ENCODE measurements at places on chromosomes 4 and X. TPM values are rescaled to one million over a fixed set of nuclear protein-coding genes. Genes with fewer than 3 reads are reported as not detected.

DNA sequence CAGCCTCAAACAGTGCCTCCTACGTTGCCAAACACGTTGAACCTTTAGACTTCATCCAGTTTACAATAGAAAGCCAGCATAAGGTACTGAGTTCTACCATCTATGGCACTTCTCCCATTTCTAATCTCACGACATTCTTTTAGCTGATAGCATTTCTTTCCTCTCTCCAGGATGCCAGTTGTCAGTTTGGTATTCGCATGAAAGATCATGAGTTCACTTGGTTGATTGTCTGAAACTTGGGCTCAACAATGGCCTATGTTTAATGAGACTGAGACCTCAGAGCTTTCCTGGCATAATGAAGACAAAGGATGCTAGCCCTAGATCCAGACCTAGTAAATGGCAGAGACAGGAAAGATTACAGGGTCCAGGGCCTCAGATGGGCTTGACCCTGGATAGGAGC is 69.2 kb upstream of the SPRY1 start:
- DNase-seq: no peak

Gene PPID
- 10.3 TPM for total RNA-seq

DNA sequence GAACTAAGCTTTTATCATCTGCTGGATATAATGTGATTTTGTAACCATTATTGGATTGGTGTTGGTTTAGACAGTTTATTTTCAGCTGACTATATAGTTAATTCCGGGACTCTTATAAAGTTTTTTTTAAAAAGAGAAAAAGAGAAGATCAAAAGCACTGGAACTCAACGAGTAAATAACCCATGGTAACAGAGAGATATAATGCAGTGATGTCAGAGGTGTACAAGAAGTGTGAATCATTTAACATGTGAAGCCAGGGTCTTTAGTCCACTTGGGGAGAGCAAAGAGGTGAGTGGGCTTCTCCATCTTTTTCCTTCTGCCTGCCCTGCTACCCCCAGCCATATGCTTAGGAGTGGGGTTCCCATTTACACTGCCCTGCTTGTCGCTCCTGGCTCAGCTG is 3.2 kb downstream of the TMEM165 start:
- DNase-seq: no peak

Gene ENPEP
- not detected for total RNA-seq

Gene ATP1B4
- total RNA-seq: not detected

GRCh38 chr4:137961051-137961438 is 281.1 kb downstream of the SLC7A11 start:
- DNase-seq: no peak

- DNase-seq: no peak
These were observed 34.1 kb downstream of the ADH5 start for GRCh38 chr4:99054428-99054994.

Gene MAML3
- total RNA-seq: 2.7 TPM

Gene FGFBP1
- total RNA-seq: not detected

- DNase-seq: no peak
These were observed 114.6 kb downstream of the TBCK start for GRCh38 chr4:106201373-106201772.

Gene TNIP3
- 1.00 TPM for total RNA-seq

DNA sequence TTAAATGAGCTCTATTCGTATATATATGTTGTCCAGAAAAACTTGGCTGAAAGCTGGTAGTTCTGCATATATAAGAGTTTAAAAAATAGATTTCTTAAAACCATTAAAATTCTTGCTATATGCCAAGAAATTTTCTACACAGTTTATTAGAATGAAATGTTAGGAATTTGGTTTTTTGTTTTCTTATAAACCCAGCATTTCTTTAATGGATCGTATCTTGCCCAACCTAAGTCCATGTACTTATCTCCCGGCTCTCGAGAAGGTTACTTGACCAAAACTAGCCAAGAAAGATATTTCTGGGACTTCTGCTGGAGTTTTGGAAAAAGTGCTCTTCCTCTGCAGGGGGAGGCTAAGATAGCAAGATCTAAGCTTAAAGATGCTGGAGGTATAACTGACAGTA is 4.7 kb upstream of the ASB5 start:
- DNase-seq: no peak

DNA sequence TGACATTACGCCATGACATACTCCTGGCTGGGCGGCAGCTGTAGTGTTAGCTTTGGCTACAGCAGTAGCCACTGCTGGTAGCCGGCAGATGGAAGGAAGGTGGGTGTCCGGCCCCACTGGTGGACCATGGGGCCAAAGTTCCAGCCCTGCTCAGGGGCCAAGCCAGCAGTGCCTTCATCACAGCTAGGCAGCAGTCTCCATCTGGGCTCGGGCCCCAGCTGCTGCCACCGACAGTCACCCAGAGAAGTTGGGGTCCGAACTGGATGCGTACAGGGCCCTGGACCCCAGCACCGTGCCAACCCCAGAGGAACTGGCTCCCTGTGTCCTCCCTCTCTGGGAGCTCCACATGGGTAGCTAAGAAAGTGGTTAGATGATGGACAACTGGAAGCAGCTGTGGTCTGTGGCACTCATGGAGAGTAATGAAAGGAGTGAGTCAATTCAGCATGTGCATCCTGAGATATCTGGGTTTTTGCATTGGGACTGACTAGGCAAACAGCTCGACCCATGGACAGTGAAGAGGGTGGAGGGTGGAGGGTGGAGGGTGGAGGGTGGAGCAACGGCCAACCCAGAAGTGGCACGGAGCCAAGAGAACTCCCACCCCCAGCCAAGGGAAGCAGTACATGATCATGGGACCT is 366.6 kb upstream of the GRIA3 start:
- no peak for DNase-seq

Gene GRSF1
- total RNA-seq: 35.7 TPM

GRCh38 chr4:184934961-184935360 is 83.3 kb upstream of the HELT start:
- no peak for DNase-seq

- DNase-seq: peak; percentile 20
These were observed 8.8 kb downstream of the TMEM255A start for GRCh38 chrX:120302434-120302833.

- peak; percentile 52 for DNase-seq
These were observed 34.5 kb upstream of the HELT start for GRCh38 chr4:184983672-184984356.

- DNase-seq: no peak
These were observed 25.8 kb downstream of the PPP3CA start for GRCh38 chr4:101321481-101322042.

DNA sequence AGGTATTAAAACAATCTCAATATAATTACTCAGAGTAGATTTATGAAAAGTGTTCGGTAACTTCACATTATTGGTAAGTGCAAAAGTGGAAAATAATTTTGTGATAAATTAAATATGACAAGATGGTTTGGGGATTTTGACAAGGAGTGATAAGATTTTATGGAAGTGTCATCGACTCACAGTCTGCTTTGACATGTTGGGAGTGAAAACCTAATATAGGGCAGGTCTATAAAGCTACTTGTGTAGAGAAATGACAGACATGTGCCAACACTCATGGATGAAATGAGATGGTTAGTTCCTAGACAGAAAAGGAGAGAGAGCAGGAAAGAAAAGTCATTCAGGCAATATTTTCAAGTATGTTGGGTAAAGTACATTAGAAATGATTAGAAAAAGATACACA is 456.8 kb downstream of the TRAM1L1 start:
- DNase-seq: no peak
